ENCODE measurements at places on chromosomes 2 and 18. TPM values are rescaled to one million over a fixed set of nuclear protein-coding genes. Genes with fewer than 3 reads are reported as not detected.

- no peak overlapping the region for H3K27ac ChIP-seq
- peaks cover 18% of the 10 kb centered on the region for H3K4me1 ChIP-seq
- H3K36me3 ChIP-seq, result no peaks in the 10 kb centered on the region
- H3K4me3 ChIP-seq, result no peak overlapping the region
Measured at GRCh38 chr2:65919550-65920188, 487.3 kb upstream of the SPRED2 start.

GRCh38 chr2:213923543-213923942 lies 487.3 kb upstream of the VWC2L start:
- no peaks in the 10 kb centered on the region for H3K4me1 ChIP-seq
- no peaks in the 10 kb centered on the region for H3K36me3 ChIP-seq
- H3K4me3 ChIP-seq, result no peak overlapping the region
- H3K27ac ChIP-seq, result no peak overlapping the region
- DNase-seq, result peak; percentile 26

DNA sequence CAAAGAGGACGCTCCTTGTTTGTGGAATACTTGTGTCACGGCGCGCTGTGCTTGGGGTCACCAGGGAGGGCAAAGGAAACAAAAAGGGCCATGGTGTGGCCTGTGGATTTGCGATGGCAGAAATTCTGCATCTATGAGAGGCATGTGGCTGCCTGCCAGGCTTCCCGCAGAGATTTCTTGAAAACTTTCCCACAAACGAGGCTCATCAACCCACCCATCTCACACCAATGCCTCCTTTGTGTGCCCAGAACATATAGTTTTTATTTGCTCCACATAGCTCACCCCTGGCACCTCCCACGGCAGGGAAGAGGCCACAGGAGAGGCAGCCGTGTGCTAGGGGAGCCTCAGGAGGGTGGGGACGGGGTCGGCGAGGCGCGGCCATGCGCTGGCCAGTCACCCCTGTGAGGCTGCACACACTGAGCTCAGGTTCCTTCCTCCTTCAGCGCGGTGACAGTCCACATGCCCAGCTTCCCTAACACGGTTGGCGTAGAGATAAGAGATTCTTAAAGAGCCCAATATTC lies 100.3 kb downstream of the MBP start:
- no peaks in the 10 kb centered on the region for H3K4me1 ChIP-seq
- H3K27me3 ChIP-seq, result no peaks in the 10 kb centered on the region
- H3K36me3 ChIP-seq, result no peaks in the 10 kb centered on the region
- H3K4me3 ChIP-seq, result no peak overlapping the region
- no peak for DNase-seq

DNA sequence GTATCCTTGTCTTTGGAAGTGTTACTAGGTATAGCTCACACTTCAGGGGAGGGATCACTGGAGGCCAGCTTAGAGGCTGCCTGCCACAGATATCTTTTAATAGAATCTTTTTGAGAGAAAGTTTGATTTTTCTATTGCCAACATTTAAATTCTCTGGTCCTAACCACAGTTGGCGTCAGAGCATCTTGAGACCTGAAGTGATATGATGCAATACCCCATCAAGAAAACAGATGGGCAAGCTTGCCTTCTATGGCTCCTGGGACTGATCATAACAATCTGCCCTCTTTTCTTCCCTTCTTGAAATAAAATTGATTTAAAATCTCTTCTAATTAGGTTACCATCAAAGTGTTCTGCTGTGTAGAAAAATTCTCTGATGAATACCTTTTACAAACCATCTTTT lies 105.5 kb upstream of the ACKR3 start:
- H3K27ac ChIP-seq, result no peak overlapping the region
- DNase-seq, result no peak
- H3K4me1 ChIP-seq, result no peaks in the 10 kb centered on the region

DNA sequence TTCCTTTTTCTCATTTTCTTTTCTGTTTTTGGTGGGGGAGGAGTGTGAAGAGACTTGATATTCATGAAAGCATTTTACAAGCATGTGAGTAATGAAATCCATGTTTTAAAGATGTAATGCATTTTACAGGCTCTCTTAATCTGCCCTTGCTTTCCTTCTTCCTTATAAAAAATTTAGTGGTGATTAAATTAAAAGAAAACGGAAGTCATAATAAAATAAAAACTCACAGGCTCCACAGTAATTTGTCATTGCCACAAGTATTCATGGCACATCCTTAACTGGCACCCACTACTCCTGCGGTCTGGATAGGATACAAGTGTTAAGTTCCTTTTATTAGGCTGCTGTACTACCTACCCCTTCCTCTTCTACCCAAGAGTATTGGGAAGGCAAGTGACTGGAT lies 241.2 kb downstream of the SLC4A3 start:
- H3K36me3 ChIP-seq, result no peaks in the 10 kb centered on the region
- H3K4me1 ChIP-seq, result no peaks in the 10 kb centered on the region
- H3K4me3 ChIP-seq, result no peak overlapping the region
- no peak overlapping the region for H3K27ac ChIP-seq
- no peak for DNase-seq

DNA sequence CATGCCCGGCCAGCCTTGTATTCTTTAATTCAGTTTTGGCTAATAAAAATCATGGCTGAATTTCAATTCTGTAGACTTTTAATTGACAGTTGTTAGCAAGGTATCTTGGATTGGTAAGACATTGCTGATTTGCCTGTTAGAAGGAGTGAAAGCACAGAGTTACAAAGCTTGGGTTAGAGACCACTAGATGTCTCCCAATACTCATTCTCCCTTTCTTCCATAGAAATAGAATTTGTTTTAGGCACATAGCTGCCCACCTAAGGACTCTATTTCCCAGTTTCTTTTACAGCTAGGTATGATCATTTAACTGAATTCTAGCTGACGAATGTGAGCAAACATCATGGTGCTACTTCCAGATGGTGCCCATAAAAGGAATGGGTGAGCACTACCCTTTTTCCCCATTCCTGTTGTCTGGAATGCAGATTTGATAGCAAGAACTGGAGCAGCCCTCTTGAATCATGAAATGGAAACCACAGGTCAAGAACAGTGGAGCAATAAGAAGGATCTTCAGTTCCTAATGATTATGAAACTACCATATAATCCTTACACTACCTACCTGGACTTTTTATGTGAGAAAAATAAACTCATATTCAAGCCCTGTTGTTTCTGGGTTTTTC lies 17.5 kb downstream of the PECR start:
- no peaks in the 10 kb centered on the region for H3K4me1 ChIP-seq
- H3K27ac ChIP-seq, result no peak overlapping the region
- H3K27me3 ChIP-seq, result no peaks in the 10 kb centered on the region
- H3K4me3 ChIP-seq, result no peak overlapping the region
- DNase-seq, result no peak

GRCh38 chr2:212891580-212891979 lies 259.8 kb downstream of the IKZF2 start:
- no peak overlapping the region for H3K4me3 ChIP-seq
- H3K4me1 ChIP-seq, result no peaks in the 10 kb centered on the region
- H3K27me3 ChIP-seq, result no peaks in the 10 kb centered on the region
- no peak overlapping the region for H3K27ac ChIP-seq
- H3K36me3 ChIP-seq, result no peaks in the 10 kb centered on the region
- DNase-seq, result no peak

DNA sequence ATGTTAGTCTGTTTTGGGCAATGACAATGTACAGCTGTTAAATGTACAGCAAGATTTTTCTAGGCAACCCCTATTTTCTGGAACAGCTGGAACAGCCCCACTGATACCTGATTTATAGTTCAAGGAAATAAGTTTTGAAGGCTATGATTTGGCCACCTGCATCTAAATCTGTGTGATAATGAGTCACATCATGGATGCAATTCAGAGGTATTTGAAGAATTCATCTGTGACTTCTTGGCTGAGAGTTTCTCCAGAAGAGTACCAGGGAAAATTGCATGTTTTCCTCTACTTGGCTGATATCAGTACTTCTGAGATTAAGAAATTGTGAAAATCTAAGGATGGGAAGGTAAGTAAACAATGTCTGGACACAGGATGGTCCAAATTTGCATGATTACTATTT lies 40.7 kb upstream of the NT5C1B start:
- H3K27me3 ChIP-seq, result no peaks in the 10 kb centered on the region
- DNase-seq, result no peak
- no peak overlapping the region for H3K27ac ChIP-seq
- no peaks in the 10 kb centered on the region for H3K4me1 ChIP-seq
- no peaks in the 10 kb centered on the region for H3K36me3 ChIP-seq

DNA sequence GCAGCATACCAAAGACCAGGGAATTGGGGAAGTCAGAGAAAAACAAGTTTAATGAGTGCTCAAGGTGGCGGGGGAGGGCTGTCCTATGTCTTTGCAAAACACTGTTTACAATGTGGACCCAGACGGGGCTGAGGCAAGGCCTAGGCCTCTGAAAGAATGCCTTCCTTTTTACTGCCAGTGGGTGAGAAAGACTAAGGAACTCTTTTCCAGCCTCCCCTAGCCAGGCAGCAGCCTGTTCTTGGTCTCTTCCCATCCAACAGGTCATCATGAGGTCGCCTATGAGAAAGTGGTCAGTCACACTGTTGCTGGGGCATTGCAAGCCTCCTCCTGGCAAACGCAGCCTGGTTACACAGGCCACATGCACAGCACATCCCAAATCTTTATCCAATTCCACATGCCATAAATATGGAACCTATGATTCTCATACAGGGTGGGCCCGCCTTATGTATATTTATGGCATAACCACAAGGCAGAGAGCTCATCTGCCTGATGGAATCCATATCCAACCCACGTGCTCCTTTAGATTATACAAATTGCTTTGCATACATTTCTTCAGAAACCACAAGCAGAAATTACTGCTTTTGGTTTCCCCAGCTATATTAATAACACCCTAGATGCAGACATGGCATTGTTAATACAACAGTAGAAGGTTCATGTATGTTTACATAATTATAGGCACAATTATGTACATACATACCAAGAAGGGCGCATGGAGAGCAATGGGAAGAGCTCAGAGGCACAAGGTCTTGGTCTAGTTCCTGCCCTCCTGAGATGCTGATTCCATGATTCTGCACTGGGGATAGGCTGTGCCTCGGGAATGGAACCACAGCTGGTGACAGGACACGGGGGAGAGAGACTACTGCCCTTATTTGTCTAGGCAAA lies 48.6 kb downstream of the NRP2 start:
- H3K4me3 ChIP-seq, result no peak overlapping the region
- no peak overlapping the region for H3K27ac ChIP-seq
- no peaks in the 10 kb centered on the region for H3K27me3 ChIP-seq
- no peak for DNase-seq
- H3K36me3 ChIP-seq, result no peaks in the 10 kb centered on the region

SP5 gene
- total RNA-seq, result not detected

GREB1L gene
- total RNA-seq, result 0.52 TPM

DSG1 gene
- under 0.01 TPM for total RNA-seq

ERBB4 gene
- 4.4 TPM for total RNA-seq

PLA2R1 gene
- 1.3 TPM for total RNA-seq

SPC25 gene
- total RNA-seq, result not detected
